CD4-positive, alpha-beta memory T cell (primary cell): ENCODE measurements at places on chromosomes 4 and X. TPM values are rescaled to one million over a fixed set of nuclear protein-coding genes. Genes with fewer than 3 reads are reported as not detected.
A peak's percentile ranks its signal among the peaks of the same experiment; 100 is the strongest.

GRCh38 chr4:54586320-54586955 is 71.3 kb upstream of the KIT start:
- no peaks in the 10 kb centered on the region for H3K27me3 ChIP-seq
- no peak for DNase-seq

EIF1AX gene
- total RNA-seq = 62.4 TPM

GRCh38 chr4:155524926-155525455 is 141.7 kb upstream of the GUCY1A1 start:
- no peaks in the 10 kb centered on the region for H3K4me1 ChIP-seq
- no peak for DNase-seq
- H3K4me3 ChIP-seq = no peak overlapping the region
- H3K36me3 ChIP-seq = no peaks in the 10 kb centered on the region
- no peak overlapping the region for H3K27ac ChIP-seq
- no peaks in the 10 kb centered on the region for H3K27me3 ChIP-seq

- peaks cover 46% of the 10 kb centered on the region for H3K4me1 ChIP-seq
- H3K27ac ChIP-seq = peak overlapping the region; percentile 81
- H3K36me3 ChIP-seq = no peaks in the 10 kb centered on the region
- no peak for DNase-seq
- H3K27me3 ChIP-seq = no peaks in the 10 kb centered on the region
Observed at GRCh38 chr4:13627178-13627605, 333 bp downstream of the BOD1L1 start.

DNA sequence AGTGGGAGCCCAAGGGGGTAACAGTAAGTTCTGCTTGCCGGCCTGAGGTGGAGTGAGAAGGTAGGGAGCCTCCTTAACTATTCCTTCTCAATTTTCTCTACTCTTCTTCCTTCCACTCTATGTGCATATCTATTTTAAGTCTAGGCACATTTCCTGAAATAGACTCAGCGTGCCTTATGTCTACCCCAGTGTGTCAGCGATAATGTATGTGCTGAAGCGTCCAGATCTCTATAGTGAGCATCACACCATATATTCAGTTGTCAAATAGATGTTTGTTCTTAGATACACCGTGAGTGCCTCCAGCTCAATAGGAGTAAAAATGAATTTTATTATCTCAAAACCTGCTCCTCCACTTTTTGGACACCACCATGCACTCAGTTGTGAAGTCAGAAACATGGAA is 51.5 kb upstream of the RAB33B start:
- no peaks in the 10 kb centered on the region for H3K4me1 ChIP-seq
- no peak overlapping the region for H3K27ac ChIP-seq
- H3K36me3 ChIP-seq = no peaks in the 10 kb centered on the region
- no peak overlapping the region for H3K4me3 ChIP-seq
